ENCODE measurements at places on chromosomes 5 and 9.

DNA sequence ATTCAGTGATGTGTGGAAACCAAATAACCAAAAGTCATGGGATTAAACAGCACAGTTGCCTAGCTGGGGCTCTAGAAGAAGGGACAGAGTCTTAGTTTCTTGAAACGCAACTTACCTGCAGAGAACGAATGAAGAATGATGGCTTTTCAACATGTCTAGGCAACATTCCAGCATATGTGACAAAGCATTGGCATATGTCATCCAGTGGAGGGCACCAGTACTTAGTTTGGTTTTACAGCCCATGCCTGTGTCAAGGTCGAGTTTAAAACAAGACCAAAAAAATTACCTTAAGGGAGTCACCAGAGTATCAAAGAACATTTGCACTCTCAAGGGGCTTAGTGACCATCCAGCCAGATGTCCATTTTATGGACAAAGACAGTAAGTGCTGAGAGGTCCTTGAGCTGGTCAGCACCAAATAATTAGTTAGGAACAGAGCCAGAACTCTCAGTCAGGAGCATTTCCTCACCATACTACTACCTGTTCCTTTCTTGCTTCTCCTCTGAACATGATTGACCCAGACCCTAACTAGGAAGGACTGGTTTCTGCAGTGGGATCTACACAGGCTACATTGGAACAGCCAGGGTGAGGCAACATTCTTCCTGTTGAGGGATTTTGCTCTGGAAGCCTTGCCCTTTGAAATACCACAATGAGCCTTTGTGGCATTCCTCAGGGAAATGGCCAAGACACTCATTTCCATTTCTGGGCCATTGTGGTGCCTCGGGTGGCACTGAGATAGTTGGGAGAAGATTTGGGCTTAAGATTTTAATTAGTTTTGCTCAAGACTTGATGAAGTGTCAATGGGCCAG is 75.4 kb upstream of the ANKH start:
- peak; percentile 15 for DNase-seq

GRCh38 chr9:89676281-89676680 is 71.5 kb downstream of the GADD45G start:
- no peak for DNase-seq

DNA sequence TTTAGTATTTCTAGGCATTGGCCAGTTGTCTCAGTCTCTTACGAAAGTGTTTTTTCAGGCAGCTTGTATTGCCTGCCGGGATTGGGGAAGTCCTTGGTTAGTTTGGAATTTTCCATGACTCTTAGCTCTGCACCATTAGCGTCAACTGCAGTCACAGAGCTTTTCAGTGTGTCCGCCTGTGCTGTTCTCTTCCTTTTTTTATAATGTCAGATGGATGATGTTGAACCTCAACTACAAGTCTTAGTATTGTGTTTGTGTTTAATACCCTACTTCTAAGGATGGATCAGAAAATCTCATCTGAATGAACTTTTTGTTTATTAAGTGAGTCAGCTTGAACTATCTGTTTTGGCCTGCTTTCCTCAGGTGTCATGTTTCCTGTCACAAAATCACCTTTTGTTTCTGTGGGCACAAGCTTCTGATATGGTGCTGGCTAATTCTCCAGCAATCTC is 33.1 kb downstream of the ATP6V0E1 start:
- DNase-seq: peak; percentile 59

GRCh38 chr9:33080534-33080933 is 4.1 kb upstream of the SMU1 start:
- no peak for DNase-seq

- DNase-seq: no peak
Measured at GRCh38 chr5:15243301-15244020, 256.5 kb upstream of the FBXL7 start.

DNA sequence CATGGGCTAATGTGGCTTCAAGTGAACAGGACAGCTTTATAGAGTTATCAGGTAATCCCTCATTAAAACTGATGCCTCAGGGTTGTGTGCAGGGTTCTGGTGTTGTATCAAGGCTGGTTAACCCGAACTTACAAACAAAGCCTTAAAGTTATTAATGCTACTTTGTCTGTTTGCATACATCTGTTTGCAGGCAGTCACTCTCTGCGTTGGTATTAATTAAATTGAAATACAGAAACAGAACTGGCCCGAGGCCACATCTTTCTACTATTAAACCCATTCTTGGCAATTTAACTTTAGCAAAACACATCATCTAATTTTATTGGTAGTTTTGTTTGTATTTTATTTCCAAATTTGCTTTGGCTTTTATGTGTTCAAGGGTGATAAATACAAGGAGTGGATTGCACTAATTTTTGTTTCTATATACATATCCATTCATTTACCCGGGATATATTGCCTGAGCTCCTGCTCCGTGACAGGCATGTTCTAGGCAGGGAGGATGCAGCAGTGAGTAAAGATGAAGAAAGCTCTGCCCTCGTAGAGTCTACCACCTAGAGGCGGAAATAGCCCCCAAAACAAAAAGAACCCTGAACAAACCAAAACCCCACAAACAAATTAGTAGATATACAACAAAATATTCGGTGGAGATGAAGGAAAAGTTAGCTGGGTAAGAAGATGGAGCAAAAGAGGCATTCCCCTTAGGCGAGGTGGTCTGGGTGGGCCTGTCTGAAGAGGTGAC is 164.2 kb downstream of the MACROH2A1 start:
- no peak for DNase-seq

DNA sequence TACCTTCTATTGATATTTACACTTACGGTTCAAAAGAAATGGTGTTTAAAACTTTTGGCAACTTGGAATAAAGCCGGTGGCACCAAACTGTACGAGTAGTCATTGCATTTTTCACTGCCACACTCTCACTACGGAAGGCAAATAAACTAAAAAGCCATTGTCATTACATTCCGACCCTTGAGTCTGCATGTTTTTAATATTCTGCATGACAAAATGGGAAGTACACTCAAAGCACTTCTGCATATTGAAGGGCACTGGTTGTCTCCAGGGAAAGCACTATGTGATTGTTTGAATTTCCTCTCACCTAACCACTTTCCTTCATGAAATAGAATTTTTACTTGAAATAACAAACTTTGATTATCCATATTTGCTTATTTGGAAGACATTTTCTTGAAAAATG is 426.3 kb downstream of the CETN3 start:
- no peak for DNase-seq

DNA sequence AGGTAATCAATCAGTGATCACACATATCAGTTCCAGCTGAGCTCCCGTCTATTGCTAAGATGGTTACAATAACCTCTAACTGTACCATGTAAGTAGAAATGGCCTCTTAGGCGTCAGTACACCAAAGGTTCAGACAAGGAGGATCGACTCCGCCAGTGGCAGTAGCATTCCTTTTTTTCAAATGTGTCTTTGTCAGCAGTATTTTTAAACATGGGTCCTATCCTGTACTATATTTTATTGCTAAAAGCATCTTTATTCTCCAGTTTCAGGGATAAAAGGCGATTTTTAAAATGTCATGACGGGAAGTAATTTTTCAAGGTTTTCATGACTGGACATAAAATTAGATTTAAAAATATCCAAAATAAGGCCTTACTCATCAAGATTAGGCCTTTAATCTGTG is 64.8 kb upstream of the TBCA start:
- DNase-seq: no peak

DNA sequence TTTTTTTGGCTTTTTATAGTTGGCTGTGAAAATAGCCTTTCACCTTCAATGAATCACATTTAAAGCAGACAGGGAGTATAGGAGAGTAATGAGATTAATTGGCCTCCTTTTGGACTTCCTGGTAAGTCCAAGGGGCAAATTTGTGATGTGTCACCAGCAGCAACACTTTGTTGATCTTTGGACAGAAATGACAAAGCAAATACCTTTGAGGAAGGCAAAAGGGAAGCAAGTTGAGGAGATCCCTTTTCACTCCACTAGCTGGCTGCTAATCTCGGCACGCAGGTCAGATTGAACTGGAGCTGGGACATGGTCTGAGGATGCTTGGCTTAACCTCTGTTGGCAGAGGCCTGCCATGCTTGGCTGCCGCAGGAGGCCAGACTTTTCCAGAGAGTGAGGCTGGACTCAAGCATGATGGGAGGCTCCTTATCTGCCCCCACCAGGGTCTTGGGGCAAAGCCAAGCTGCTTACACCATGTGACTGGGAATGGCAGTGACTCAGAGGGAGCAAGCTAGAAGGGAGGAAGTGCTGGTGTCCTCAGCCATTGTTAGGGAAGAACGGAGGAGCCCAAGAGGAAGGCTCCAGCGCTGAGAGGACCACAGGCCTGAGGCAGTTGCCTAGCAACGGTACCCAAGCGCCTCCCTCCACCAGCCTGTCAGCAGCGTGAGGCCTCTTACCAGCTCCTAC is 174.5 kb upstream of the MAP1B start:
- DNase-seq: no peak

DNA sequence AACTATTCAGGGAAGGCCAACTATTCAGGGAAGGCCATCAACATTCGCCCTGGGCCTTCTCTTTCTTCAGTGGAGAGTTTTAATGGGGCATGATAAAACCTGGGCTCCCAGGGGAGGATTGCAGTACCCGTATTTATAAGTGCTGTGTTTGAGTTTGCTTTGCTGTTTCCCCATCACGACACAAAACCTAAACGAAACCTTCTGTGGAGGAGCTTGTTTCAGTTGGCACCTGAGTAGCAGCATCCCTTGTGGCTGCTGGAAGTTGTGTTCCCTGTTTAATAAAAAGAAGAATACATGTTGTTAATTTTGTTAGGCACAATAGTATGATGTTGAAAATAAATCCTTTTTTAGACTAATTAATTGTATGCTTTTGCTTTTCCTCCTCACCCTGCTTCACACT is 8.3 kb downstream of the WDR31 start:
- no peak for DNase-seq

DNA sequence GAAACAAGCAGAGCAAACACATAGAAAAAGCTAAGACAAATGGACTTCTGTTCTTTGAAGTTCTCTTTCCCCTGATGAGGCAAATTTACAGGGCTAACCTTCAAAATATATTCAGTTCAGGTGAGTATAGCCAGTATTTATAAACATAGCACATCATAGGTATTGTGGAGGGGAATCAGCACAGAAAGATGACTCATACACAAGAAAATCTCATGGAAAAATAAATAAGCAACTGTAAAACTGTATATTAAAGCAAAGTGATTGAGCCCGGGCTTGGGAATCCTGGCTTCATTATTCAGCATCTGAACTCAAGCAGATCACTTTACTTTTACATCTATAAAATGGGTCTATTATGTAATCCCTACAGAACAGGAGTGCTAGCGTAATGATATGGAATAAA is 173.5 kb upstream of the PAPPA start:
- DNase-seq: no peak

DNA sequence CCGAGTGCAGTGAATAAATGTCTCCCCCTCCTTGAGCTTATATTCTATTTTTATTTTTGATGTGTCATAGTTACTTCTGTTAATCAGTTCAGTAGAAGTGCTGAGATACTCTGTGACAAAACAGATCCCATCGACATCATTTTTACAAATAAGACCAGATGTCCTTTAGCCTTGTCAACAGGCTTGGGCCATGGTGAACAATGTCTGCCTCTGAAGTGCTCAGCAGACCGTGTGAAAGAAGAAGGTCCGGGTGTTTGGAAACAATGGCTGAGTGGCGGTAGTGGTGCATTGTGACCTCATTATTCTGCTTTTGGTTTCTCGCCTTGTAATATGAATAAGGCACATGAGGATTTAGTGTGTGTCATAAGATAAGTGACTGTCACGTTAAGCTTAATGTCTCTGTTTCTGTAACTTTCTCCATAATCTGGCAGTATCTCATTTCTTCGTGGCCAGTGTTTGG is 71.2 kb downstream of the SYK start:
- no peak for DNase-seq

DNA sequence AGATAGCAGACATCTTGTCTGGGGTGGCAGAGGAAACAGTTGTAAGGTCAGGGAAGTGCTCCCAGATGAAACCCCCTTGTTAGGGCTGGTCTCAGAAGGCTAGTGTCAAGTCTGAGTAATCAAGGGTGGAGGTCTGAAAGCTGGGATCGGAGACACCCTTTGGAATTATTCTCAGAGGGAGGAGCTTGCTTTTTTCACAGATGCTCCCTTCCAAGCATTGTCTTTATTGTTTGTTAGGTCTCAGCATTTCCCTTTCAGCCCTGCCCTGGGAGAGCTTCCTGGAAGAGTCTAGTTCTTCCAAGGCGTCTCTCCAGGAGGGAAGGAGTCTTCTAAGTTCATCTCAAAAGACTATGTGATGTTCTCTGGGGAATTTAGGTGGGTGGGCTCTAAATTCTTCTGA is 3.2 kb downstream of the TEK start:
- no peak for DNase-seq

DNA sequence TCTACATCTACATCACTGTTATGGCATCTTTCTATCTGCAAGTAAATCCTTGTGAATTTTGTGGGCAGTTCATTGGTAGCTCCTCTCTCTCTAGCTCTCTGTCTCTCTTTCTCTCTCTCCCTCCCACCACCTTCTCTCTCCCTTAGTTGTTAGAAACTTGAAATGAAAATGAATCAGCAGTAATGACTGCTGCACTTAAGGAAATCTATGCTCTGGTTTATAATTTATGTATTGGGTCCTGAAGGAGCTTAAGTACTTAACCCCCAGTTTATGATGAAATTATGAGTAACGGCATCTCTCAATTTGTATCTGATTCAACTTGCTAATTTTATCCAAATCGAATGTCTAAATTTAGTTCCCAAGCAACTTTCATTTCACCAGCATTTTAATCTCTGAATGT is 52.0 kb upstream of the PTGER4 start:
- DNase-seq: no peak

GRCh38 chr5:130526708-130527107 is 622.4 kb downstream of the CHSY3 start:
- DNase-seq: no peak

GRCh38 chr9:94948567-94949235 is 222.2 kb downstream of the AOPEP start:
- DNase-seq: peak; percentile 34

- no peak for DNase-seq
Measured at GRCh38 chr5:167309941-167310517, 981.4 kb upstream of the WWC1 start.
